ENCODE measurements at places on chromosomes 3 and 15.
A peak's percentile ranks its signal among the peaks of the same experiment; 100 is the strongest.

DNA sequence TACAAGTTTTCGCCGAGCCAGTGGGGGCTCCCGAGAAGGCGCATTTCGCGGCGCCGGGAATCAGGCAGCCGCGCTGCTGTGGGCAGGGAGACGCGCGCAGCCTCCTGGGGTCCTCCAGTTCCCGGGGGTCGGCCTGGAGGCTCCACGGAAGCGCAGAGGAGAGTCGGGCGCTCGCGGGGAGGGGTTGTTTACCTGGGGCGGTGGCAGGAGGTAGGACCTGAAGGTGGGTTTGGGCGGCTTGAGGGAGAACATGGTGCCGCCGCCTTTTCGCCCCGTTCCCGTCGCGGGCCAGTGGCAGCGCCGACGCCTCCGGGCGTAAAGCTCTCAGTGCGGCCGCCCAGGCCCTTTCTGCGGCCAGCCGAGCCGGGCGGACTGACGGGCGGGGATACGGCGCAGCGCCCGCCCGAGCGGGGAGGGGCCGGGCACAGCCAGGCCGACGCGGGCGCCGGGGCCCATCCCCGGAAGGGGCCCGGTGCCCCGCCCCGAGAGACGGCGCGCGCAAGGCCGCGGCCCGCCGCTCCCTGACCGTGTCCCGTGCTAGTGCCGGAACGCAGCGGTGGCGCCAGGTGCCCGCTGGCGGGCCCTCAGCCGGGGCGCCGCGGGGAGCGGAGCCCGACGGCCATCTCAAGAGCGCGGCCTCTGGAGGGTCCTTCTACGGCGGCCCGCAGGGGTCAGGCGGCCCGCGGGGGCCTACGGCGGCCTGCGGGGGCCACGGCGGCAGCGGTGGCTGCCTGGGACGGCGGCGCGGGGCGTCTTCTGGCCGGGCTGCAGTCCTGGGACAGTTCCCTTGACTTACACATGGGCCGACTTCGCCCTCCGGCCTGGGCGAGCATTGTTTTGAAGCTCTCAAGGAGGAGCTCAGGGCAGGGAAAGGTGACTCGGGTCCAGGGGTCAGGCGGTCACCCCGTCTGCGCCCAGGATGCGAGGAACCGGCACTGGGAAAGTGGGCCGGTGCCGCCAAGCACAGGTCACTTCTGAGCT lies at the start of gene MTMR10:
MTMR10 (minus strand) TSS at position 374 of the 981 bp plus-strand sequence; CDS start at position 252, 122 bp downstream.
- DNase-seq = peak; percentile 64

- no peak for DNase-seq
These were observed 13.0 kb upstream of the CTNNB1 start for GRCh38 chr3:41186297-41186696.

GRCh38 chr15:77119446-77119845 lies 48.5 kb upstream of the TSPAN3 start:
- DNase-seq = no peak

DNA sequence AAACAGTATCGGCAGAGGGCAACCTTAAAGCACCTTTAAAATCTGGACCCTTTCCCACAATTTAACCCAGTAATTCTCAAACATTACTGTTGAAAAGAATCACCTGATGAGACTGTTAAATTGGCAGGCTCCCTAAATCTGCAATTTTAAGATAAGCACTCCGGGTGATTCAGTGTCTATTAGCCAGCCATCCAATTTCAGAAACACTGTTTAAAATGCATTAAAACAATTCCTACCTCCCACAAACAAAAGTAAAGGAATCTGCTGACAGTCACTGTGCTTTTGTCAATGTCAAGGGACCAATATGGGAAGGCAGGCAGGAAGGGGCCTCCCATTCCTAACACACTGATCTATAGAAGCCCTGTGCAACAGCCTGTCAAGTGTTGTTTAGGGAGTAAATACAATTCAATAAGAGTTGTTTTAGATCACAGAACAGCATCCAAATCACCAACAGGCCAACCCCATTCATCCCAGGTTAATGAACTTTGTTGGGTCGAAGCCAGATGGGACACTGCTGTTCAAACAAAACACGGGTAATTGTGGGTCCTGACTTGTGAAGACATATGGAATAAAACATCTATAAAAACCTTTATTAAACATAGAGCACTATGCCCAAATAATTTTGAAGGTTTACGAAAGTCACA lies 21.4 kb downstream of the SIAH2 start:
- DNase-seq = no peak

DNA sequence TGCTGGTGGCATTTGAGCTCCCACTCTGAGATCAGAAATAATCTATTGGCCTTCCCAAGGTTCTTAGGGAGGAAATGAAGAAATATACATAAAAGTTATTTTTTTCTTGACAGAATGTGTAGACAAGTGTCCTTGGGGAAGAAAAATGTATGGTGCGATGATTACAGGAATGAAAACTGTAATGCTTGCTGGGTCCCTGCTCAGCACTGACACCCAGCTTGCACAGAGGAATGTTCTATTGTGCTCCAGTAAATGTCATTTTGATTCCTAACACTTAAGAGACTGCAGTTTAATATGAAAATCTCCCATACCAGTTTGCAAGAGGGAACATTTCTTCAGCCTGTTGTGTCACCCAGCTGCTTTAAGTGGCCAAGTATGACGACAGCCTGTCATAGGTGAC lies 271.3 kb upstream of the TPM1 start:
- no peak for DNase-seq

GRCh38 chr3:163753033-163753432 lies 1325.3 kb downstream of the SI start:
- DNase-seq = no peak

- DNase-seq = no peak
These were observed 17.2 kb upstream of the TCAIM start for GRCh38 chr3:44321335-44321734.

DNA sequence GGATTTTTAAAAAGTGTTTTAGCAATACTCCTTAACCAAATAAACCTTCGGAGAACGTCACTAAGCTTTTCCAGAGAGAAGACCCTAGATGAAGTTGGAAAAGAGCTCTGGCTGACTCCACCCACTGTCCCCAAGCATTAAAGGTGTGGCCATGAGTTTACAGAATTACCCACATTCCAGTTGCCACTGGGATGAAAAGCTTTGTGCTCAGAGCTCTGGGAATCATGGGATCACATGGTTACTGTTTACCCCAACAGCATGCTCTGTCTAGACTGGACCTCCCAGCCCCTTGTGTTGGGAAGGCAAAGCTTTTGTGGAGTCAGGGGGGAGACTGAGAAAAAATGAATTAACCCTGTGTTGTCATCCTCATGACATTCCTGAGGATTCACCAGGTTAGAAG lies 55.3 kb downstream of the CCK start:
- no peak for DNase-seq

GRCh38 chr15:40048211-40048792 lies 9.3 kb upstream of the SRP14 start:
- no peak for DNase-seq

DNA sequence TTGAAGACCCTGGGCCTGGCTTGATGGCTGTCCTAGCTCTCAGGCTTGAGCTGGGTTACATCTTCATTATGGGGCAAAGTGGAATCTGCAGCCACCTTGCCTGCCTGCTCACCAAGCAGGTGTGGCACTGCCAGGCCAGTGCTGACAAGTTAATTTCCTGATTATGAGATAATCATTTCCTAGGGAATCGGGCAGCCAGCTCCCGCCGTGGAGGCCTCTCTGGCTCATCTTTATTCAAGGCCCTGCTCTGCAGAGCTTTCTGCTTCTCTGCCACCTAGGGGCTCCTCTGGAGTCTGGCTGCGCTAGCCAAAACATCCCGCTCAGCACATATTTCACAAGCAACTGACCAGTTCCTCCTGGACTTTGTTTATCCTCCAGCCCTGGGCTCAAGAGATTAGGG lies 9.9 kb downstream of the LOXL1 start:
- DNase-seq = no peak

- no peak for DNase-seq
These were observed 1014.7 kb upstream of the CFAP20DC start for GRCh38 chr3:60064210-60065178.

DNA sequence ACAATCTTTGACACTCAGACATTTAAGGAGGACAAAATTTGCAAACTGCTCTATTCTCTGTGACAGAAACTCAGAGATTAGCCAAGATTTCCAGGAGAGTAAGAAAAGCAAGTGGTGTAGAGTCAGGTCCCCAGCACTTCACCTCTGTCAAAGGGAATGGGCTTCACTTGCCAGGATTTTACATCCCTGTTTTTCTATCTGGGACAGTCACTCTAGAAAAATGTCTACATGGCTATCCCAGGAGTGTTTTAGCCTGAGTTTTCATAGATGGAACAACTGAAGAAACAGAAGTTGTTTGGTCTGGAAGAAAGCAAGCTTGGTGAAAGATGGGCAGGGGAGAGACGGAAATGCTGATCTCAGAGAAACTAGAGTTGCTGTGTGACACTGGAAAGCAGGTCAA lies 3.0 kb downstream of the FAM219B start:
- DNase-seq = no peak

GRCh38 chr3:55272031-55272645 lies 215.0 kb downstream of the WNT5A start:
- DNase-seq = no peak

DNA sequence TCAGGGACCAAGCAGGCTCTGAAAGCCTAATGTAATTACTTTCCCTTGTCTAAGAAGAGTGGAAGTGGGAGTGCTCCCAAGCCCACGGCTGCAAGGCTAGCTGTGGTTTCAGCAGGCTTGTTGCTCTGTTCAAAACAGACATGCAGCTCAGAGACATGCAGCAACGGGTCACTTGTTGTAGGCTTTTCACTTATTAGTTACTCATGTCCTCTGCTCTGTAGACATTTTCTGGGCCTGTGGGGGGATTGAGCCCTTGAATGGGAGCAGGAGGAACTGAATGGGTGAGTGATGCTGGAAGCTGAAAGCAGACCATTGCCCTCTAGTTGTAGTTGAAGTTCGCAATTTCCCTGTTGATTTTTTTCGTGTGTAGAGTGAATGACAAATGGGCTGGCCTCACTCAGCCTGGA lies 261.9 kb upstream of the NR2E3 start:
- no peak for DNase-seq

- no peak for DNase-seq
These were observed 5.6 kb upstream of the FEM1B start for GRCh38 chr15:68271854-68272471.

DNA sequence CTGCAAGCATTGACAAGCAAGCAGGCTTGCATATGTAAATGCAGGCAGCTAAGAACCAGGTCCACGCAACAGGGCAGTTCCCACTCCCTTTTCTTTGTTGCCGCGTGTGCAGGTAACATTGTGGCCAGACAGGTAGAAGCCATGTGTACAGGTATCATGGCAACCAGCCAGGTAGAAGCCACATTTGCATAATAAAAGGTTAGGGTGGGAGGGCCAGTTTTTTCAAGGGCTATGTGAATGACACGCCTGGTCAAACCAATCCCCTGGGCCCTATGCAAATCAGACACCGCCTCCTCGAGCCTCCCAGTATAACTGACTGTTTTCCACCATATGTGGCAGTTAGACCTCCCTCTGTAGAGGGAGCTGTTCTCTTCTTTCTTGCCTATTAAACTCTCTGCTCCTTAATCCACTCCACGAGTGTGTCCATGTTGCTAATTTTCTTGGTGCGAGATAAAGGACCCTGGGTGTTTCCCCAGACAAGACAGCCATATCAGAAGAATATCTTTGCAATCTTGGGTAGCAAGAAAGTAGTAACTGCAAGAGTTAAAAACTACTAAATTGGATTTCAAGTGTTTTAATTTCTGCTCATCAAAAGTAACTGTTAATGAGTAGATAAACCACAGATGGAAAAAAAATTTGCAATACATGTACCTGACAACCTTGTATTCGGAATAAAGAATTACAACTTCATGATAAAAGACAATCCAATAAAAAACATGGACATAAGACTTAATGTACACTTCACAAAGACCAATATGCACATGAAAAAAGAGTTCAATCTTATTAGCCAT lies 21.8 kb downstream of the PCOLCE2 start:
- DNase-seq = no peak

- DNase-seq = no peak
These were observed 524.7 kb upstream of the MCTP2 start for GRCh38 chr15:93706495-93707292.

- no peak for DNase-seq
These were observed 11.0 kb downstream of the LYSMD2 start for GRCh38 chr15:51726302-51727073.

- no peak for DNase-seq
These were observed 178.0 kb upstream of the TBL1XR1 start for GRCh38 chr3:177375316-177375715.

DNA sequence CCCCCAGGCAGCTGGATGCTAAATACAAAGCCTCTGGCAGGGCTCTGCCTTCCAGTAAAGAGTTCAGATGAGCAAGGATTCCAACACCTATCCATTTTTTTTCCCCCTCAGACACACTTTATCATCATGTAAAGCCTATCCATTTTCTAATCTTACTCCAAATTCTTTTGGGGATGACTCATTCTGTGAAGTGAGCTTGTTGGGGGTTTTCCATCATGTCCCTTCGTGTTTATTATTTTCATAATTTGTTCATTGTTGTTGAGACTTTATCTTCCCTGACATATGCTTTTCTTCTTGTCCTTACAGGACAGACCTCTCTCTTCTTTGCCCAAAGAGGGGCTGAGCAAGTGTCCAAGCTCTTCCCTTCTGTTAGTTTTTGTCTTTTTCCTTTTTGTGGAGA lies 34.7 kb upstream of the SH3BP5 start:
- DNase-seq = no peak

GRCh38 chr3:186070996-186071395 lies 37.9 kb downstream of the ETV5 start:
- no peak for DNase-seq

DNA sequence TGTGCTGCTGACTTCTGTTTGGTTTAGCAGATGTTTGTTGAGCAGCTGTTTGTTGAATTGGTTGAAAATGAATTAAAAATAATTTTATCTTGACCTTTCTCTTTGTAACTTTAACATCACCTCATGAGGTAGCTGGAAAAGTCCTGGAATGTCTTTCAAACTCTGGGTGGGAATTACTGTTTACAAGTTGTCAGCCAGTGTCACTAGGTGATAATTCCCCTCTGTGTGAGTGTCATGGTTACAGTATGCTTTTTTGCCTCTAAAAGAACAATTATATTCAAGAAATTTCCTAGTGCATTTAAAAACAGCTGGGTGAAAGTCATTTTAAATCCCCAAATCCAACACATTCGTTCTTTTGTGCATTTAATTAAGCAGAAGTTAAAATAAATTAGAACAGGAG lies 113.2 kb downstream of the PTPRG start:
- no peak for DNase-seq

GRCh38 chr3:10193692-10194327 lies 29.1 kb downstream of the IRAK2 start:
- DNase-seq = no peak

GRCh38 chr3:98482717-98483482 lies 14.6 kb upstream of the OR5K2 start:
- no peak for DNase-seq

DNA sequence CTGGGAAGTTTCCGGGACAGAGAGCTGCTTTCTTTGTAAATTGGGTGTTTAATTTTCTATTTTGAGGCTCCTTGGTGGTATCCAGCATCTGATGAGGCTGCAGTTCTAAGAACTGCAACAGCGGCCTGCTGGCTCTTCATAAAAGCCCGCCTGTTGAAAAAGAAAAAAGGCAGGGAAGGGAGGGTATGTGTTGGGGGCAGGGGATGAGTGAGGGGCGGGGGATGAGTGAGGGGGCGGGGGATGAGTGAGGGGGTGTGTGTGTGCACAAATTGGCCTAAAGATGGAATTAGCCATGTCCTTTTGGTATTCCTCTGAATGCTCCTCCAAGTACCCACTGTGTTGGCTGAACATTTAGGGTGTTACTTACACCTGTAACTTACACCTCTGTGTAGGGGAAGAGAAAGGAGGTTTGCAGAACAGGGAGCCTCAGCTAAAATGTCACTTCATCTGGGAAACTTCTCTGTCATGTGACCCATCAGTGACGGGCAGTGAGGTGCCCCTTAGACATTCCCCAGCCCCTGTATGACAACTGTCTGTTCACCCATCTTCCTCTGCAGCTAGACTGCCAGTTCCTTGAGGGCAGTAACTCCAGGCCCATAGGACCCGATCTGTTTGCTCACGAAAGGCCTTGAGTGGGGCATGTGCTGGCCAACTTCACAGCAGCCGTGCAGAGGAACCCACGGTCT lies 57.6 kb downstream of the LRIG1 start:
- DNase-seq = no peak
